ENCODE measurements at places on chromosomes 1 and 21.

DNA sequence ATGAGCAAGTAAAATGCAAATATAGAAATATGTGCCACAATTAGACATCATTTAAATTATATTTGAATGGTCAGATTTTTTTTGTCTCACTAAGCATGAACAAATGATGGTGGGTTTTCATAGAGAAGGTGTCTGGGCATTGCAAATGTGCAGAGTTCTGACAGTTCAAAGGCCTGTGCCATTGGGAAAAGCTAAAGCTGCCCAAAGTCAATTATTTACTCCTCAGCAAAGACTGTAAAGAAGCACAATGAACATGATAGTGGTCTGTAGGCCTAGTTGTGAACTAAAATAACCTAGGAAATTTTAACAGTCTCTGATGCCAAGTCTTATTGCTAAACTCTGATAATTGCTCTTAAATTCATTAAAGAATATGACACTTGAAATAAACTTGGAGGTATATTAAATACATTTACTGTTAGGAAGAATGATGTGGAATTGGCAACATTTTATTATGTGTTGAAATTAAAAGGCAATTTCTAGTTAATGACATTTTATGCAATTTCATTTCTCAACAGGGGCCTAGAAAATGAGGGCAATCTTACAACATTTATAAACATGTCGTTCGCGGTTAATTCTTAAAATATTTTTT, 874.3 kb upstream of the ADAMTS5 start:
- no peak for DNase-seq

DNA sequence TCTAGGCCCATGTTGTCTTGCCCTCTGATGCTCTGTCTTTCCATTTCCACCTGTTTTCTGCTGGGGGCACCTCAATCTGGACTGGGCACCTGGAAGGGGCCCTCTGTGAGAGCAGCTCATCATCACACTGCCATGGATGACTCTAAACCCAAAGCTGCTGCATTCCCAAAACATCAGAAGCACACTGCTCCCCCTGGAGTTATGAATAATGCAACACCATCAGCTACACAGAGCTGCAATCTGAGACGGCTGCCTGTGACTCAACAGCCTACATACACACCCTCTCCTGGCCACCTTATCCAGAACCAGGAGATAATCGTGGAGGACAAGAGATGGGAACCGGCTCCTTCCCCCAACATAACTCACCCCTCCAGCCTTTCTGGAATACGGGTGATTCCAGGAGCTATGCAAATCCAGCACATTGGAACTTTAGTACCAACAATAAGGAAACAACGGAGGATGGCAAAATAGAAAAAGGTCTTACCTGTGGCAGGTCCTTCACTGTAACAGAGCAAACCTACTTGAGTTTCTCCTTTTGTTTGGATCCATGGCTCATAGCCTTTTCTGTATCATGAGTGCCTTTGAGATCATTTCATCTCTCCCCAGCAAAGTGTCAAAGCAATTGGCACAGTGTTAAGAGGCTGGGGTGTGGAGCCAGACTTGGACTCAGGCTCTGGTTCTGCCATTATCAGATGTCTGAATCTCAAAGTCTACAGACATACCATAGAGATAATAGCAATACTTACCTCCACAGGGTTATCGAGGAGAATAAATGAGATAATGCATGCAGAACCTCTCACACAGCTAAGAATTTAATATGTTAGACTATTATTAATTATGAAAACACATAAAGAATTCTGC, 29.3 kb downstream of the AK2 start:
- DNase-seq = peak; percentile 80

DNA sequence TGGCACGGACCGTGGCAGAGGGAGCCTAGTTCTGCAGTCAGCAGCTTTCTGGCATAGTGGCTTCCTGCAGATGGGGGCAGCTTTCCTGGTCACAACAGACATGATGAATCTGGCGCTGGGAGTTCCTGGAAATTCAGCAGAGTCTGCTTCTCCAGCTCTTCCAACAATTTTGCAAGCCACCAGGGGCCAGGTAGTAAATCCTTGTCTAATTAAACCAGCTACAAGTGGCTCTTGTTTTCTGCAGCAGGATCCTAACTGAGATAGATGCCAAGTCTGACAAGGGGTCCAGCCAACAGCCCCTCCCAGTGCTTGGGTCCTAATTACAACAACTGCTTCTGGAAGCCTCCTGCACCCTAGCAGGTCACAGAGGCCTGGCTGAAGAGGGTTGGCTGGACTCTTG, 35.8 kb downstream of the TRIM62 start:
- no peak for DNase-seq

DNA sequence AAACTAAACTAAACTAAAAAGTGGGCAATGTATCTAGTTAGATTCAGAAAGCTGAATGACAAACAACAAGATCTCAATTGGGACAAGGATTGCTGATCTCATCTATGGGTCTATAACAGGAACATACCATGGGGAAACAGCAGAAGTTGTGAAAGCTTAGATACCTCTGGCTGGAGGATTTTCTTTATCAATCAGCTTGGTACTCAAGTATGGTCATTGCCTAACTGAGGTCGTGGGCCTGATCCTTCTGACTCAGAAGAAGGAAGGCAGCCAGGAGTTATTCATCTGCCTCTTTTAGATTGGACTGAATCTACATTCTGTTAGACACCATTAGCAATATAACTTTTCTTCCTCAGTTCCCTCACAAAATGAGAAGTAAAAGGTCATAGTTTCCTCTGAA, 39.7 kb downstream of the DNTTIP2 start:
- DNase-seq = peak; percentile 49

DNA sequence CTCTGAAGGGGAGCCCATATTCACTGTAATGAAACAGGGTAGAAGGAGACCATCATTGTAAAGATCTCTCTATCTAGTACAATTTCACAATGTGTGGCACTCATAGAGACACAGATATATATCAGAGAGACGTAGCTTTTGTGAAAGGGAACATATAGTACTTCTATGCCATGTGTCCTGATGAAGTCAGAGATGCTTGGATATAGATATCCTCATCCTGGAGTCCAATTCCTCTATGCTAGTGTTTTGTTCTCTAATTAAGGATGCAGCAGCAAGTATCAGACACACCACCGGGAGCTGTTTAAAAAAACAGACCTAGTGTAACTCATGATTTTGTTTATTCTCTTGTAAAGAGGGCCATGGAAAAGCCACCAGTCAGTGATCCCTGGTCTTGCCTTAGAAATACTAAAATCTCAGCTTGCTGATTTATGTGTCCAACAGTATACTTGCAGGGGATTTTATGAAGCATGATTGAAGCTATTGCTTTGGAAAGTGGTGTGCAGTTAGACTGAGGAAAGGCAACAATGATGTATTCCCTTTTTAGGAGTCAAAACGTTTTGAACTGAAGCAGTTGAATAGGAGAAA, 2.5 kb downstream of the NCAM2 start:
- DNase-seq = no peak

GRCh38 chr1:31467005-31467674, 54.1 kb downstream of the SERINC2 start:
- no peak for DNase-seq

DNA sequence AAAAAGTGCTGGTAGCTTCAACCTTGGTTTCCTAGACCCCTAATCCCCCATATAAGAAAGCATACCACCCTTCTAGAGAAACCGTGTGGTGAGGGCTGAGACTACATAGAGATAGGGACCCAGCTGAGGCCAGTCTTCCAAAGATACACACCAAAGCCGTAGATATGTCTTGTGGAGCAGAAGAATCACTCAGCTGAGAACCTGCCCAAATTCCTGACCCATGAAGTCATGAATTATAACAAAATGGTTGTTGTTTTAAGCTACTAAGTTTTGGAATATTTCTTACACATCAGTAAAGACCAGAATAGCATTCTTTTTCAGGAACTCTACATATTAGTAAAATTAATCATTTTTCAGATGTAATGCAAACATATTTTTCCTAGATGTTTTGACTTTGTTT, 3.3 kb upstream of the SNRPE start:
- DNase-seq = peak; percentile 43

GRCh38 chr1:100428160-100428559, 75.9 kb downstream of the CDC14A start:
- DNase-seq = no peak

- no peak for DNase-seq
Measured at GRCh38 chr1:236240675-236241074, 41.1 kb downstream of the ERO1B start.

GRCh38 chr1:91189096-91189495, 167.3 kb upstream of the ZNF644 start:
- no peak for DNase-seq

- DNase-seq = no peak
Measured at GRCh38 chr1:242245255-242245654, 246.4 kb upstream of the MAP1LC3C start.

- DNase-seq = no peak
Measured at GRCh38 chr1:241225741-241226140, 131.3 kb downstream of the RGS7 start.

DNA sequence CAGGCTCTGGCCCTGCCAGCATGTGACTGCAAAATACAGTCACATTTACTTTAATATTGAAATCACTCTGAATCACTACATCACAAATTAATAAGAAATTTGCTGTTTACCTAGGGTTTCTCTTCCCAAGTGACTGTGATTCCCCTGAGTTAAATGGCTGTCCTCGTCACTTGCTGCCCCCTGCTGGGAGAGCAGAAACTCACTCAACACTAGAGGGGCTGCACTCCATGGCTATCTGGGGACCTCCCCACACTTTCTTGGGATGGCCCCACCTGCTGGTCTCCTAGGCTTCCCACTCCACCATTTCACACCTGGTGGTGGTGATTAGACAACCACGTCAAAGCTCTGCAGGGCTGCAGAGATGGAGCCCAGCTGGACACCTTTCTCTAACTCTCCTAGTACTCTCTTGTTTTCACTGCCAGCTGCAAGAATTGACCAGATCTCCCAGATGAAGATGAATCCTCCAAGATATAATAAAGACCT, 63.4 kb downstream of the CD2 start:
- peak; percentile 6 for DNase-seq

DNA sequence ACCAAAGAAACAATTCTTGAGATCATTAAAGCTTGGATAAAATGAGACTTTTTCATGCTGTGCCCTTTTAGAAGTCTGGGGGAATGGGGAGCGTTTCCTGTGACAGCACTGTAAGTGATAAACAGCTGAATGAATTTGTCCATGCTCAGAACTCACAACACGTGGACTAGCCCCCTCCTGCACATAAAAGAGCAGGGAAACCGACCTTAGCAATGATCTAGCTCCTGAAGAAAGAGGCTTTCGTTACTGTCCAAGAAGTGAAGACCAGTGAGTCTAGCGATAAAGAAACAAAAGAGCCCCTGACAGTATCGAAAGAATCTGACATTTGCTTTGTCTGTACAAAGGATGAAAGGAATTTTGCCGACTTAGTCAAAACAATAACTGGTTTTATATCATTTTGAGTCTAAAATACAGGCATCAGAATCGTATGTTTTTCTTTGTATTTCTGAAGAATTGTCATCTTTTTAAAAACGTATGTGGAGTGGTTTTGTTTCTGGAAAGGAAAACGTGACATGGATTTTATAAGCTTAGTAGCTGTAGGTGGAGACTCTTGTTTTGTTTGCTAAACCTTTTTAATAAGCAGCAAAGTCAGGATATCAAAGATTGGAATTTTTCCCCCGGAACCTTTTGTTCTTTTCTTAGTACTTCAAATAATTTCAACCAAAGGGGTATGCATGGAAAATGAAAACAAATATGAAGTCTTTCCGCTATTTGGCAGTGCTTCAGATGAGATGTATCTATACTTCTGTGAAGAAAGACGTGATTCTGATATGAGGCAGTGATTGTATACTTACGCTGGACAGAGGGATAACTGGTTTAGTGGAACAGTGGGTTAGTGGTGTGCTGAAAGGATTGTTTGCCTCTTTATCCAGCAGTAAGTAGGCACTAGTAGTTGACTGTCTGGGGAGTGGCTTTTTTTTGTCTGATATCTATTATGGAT, 61.0 kb downstream of the MAST2 start:
- no peak for DNase-seq

- DNase-seq = no peak
Measured at GRCh38 chr1:100543640-100544039, 5.7 kb downstream of the GPR88 start.

DNA sequence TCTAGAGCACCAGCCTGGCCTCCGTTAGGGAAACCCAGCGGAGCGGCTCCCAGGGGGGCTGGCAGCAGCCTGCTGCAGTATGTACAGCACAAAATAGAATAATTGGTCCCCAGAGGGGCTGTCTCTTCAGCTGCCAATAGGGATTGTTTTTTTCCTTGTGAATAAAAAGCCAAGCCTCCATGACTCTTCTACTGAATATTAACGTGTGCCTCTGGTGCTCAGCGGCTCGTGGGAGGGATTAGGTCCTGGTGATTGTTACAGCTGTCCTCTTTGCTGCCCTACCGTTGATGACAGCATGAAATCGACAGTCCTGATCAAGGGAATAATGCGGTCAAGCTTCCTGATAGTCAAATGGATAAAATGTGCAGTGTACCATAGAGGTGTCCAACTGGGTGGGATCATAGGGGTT, 190.7 kb upstream of the RUNX1 start:
- DNase-seq = no peak

- no peak for DNase-seq
Measured at GRCh38 chr1:99007366-99007765, 2.7 kb upstream of the PLPPR5 start.
